ENCODE measurements at places on chromosomes 6 and 20. TPM values are rescaled to one million over a fixed set of nuclear protein-coding genes. Genes with fewer than 3 reads are reported as not detected.

- DNase-seq: no peak
Observed at GRCh38 chr6:167410462-167410861, 85.6 kb downstream of the TTLL2 start.

GRCh38 chr6:137403855-137404254 is 90.3 kb downstream of the OLIG3 start:
- no peak for DNase-seq

OR2J2 gene
- total RNA-seq: not detected

GID8 gene
- total RNA-seq: 44.6 TPM

DNA sequence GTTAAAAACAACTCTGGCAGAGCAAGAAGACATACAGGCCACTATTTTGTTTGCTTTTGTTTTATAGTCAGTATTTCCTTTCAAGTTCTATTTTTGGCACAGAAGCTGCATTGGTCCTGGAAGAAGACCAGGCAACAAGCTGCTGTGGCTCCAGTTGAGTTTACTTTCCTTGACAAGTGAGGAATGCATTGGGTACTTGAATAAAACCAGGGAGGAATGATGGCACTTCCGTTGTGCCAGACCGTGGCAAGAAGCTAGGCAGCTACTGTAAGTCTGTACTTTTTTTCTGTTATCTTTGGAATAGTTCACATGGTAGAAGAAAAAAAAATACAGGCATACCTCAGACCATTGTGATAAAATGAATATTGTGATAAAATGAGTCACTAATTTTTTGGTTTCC is 66.3 kb downstream of the NCOA3 start:
- no peak for DNase-seq

DNA sequence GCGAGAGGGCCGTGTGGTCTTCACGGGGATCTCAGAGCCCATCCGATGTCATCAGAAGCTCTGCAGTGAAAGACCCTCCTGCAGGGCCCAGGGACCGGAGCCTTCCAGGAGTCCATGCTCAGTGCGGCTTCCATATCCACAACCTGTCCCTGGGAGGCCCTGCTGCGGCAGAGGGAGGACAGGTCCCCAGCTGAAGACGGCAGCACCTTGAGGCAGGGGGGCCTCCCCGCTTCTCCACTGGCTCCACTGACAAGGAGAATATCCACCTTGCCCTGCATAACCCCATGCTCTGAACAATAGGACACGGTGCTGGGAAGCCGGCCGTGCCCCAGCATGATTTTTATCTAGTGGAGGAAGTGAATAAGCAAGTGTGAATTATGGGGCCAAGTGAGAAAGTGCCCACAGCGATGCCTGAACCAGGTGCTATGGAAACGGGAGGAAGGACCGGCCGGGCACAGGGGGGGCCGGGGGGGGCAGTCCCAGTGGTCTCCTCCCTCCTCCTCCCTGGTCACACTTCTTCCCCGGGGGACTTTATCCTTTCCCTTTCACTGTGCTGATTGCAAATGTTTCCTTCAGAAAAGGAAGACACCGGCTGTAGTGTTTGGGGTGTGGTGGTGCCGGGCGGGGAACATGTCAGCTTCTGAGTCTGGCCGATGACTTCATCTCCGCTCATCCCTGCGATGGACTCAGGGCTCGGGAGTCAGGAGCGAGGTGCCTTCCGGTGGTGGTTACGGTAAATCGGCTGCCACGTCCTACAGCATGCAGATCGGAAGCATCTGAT is 225.1 kb downstream of the ERMARD start:
- DNase-seq: no peak

- no peak for DNase-seq
Observed at GRCh38 chr6:106894978-106895702, 79.4 kb downstream of the CD24 start.

DNA sequence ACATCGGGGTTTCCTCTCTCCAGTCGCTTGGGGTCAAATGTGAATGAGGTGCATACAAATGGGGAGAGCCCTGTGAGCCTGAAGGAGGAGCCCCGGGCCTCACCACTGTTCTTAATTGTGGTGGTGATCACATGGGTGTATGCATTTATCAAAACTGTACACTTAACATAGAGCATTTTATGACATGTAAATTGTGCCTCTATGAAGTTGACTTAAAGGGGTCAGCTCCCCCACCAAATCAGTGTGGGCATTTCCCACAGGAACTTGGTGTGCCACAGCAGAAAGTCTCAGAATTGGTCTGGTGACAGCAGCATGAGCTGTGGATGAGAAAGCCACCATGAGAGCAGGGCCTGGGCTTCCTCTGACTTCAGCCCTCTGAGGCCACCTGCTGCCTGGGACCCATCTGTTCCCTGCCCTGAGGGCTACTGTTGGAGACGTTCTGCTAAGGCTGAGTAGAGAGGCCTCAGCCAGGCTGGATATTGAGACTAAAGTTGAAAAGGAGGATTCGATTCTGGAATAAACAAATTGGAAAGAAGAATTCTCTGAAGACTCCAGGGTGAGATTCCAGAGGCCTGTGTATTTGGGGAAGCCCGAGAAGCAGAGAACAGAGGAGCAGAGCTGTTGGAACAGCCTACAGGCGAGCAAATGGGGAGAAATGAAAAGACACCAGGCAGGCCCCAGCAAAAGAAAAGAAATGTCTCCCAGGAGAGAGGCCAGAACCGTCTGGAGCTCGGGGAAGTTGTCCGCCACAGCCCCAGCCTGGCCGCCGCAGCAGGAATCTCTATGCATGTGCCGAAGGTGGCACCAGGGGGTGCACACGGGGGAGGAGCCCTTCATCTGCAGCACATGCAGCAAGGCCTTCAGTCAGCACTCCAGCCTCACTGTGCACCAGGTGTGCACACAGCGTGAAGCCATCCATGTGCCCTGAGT is 37.6 kb upstream of the XRN2 start:
- no peak for DNase-seq

DNA sequence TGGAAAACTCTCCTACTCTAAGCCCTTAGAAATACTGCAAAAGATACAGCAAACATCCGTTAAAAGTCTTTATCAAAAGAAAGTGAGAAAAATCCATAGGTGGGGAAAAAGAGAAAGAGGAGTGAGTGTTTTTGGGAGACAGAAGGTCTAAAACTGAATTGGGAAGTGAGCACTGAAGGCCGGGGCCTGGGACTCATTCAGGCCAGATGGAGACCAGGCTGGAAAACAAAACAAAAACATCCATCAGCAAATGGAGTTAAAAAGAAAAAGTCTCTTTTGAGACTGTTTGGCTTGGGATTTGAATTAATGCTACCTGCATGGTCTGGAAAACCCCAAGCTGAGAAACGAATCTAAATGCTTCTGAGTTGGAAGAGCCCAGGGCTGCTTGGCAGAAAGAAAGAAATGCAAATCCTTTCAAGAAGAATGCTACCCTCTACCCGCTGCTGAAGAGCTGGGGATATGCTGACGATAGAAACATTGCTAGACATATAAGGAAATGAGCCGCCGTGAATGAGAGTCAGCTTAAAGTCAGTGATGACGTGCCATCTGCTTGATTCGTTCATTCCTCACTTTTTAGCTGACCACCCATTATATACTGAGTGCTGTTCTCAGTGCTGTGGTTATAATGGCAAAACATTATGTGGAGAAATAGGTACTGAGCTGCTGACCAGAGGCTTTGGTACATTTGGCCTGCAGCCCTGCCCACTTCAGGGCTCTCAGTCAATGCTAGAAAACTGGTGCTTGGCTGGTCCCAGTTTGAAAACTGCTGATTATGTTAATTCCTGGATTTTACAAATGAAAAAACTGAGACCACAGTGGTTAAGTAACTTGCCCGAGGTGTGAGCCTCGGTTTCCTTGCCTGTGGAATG is 28.0 kb upstream of the TULP4 start:
- DNase-seq: no peak

DNA sequence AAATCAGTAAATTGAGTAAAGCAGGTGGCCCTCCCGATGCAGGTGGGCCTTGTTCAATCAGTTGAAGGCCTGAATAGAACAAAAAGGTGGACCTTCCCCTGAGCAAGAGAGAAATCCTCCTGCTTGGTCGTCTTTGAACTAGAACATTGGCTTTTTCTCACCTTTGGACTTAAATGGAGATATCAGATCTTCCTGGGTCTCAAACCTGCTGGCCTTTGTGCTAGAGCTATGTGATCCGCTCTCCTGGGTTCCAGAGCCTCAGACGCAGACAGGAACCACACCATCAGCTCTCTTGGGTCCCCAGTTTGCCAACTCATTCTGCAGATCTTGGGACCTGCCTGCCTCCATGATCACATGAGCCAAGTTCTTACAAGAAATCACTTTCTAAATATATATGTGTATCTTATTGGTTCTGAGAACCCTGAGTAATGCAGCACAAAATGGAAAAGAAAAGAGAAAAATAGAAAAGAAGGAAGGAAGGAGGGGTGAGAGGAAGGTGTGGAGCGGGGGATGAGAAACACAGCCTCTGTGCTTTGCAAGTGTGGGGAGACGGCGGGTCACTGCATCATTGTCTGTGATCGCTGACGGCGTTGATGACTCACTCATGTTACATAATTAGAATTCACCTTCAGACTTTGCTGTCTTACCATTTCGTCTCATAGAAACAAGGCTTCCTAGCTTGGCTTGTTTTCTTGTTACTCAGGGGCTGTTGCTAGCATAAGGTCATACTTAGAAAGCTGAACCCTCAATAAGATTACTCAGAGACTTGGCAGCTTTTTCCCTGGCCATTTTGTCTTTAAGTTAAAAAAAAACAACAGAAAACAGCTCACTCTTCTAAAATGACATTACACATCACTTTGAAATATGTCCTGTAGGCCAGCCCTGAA is 85.7 kb upstream of the NEDD9 start:
- DNase-seq: no peak

GRCh38 chr6:53894091-53894490 is 99.3 kb downstream of the LRRC1 start:
- no peak for DNase-seq

- no peak for DNase-seq
Observed at GRCh38 chr20:2485661-2486060, 15.1 kb upstream of the SNRPB start.

HLA-DQB2 gene
- 1.7 TPM for total RNA-seq

GRCh38 chr6:89682991-89683390 is 44.4 kb upstream of the LYRM2 start:
- DNase-seq: no peak

NR2E1 gene
- total RNA-seq: not detected

DNA sequence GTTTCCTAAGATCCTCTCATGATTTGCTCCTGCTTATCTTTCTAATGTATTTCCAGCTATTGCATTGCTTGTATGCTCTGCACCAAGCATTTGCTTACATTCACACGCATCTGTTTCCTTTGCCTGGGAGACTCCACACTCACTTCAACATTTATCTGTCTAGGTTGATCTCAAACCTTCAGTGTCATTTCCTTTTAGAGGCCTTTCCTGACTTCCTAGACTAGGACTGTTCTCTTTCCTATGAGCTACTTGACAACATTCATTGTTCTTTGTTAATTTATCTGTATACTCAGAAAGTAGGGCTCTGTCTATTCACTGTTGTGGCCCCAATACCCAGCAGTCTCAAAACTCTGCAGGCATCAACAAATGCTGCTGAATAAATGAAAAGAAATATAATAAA is 84.4 kb downstream of the WASF1 start:
- no peak for DNase-seq

DNA sequence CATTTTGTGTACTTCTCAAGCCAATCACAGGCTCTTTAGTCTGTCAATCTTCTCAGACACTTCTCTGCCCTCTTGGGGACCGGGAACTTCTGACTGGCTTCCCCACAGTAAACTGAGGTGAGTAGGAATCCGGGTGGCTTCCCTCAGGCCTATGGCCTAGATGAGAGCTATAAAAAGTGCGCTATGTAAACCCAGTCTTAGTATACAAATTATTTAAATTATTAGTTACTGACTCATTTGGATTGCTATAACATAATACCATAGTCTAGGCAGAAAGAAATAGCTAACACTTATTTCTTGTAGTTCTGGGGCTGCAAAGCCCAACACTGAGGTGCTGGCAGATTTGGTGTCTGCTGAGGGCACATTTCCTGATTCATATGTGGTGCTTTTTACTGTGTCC is 109.2 kb upstream of the MCHR2 start:
- DNase-seq: no peak

- no peak for DNase-seq
Observed at GRCh38 chr6:162825597-162825996, 97.8 kb downstream of the PACRG start.

DNA sequence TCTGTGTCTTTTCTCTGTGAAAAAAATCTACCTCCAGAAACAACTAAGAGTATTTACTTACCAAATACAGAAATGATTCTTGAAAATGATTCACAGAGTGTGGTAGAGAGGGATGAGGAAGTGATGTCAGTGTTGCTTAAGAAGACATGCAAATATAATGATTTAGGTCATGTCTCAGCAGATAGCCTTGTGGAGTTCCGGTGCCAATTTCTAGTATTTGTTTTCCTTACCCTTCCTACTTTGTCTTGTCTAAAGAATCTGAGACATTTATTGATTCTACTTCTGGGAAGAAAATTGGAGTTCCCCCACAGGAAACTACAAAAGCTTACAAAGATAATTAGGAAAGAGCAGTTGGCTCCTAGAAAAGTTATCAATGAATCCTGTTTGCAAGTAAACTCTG is 68.8 kb downstream of the GJA1 start:
- DNase-seq: no peak

STX11 gene
- 15.4 TPM for total RNA-seq

Data from esophagus squamous epithelium (tissue), 5 donors.